ENCODE measurements at places on chromosomes 16 and 17. TPM values are rescaled to one million over a fixed set of nuclear protein-coding genes. Genes with fewer than 3 reads are reported as not detected.

NGFR gene
- 0.70 TPM for total RNA-seq

IGFALS gene
- not detected for total RNA-seq

GRCh38 chr17:41417127-41417526, 7.3 kb downstream of the KRT37 start:
- no peak overlapping the region for H3K4me3 ChIP-seq
- no peaks in the 10 kb centered on the region for H3K4me1 ChIP-seq
- H3K27ac ChIP-seq, result no peak overlapping the region
- no peak for DNase-seq

GRCh38 chr16:49600976-49601375, 227.4 kb downstream of the C16orf78 start:
- no peaks in the 10 kb centered on the region for H3K27me3 ChIP-seq
- DNase-seq, result no peak
- H3K36me3 ChIP-seq, result no peaks in the 10 kb centered on the region
- no peak overlapping the region for H3K4me3 ChIP-seq

DNA sequence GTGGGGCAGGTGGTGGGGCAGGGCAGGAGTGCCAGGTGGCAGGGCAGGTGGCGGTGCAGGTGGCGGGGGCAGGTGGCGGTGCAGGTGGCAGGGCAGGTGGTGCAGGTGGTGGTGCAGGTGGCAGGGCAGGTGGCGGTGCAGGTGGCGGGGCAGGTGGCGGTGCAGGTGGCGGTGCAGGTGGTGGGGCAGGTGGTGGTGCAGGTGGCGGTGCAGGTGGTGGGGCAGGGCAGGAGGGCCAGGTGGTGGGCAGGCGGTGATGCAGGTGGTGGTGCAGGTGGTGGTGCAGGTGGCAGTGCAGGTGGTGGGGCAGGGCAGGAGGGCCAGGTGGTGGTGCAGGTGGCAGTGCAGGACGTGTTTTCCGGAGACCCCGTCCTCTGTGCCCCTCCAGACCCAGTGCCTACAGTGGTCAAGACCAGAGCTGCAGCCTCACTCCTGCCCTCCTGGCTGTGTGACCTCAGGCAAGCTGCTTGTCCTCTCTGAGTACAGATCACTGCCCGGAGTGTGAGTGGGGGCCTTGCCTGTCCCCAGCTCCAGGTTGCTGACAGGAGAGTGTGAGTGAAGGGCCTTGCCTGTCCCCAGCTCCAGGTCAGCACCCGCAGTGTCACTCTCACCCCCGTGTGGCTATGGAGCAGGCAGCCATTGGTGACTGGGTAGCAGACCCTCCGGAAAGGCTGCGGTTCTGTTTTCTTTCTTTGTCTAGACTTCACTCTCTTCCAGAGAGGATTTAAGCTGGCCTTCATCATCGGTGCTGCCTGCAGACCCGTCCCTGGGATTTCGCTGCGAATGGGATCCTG, 16.1 kb upstream of the NPTX1 start:
- H3K27ac ChIP-seq, result no peak overlapping the region
- no peaks in the 10 kb centered on the region for H3K27me3 ChIP-seq
- no peak overlapping the region for H3K4me3 ChIP-seq

DNA sequence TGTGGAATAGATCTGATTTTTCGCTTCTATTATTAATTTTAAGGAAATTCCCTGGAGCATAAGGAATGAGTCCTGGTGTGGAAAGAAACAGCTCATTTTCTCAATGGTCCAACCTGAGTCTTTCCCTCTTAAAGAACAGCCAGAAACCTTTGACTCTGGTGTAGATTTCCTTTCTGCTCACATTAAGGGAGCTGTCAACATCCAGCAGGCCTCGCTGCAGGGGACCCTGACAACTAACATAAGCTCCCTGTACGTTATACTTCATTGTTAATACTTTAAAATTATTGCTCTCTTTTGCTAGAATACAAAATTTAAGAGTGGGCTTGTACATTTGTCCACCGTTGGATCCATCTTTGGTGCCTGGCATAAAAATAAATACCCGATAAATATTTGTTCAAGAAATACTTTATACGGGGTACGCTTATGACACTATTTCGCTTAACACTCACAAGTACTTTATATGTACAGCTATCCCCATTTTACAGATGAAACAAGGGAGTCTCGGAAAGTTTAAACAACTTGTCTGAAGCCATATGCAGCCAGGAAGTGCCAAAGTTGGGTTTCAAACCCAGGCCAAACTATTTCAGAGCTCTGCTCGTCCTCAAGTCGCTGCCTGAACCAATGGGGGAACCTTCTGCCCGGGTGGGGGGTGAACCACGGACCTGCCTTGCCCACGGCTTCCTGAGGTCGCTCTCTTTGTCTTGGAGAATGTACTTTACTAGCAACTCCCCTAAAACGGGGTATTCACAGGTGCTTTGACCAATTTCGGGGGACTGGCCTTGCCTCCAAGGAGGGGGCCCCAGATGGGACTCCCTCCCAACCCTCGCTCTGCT, 611 bp downstream of the SMARCE1 start:
- H3K4me3 ChIP-seq, result peak overlapping the region; percentile 81
- no peaks in the 10 kb centered on the region for H3K4me1 ChIP-seq
- H3K27ac ChIP-seq, result peak overlapping the region; percentile 94
- no peaks in the 10 kb centered on the region for H3K36me3 ChIP-seq
- no peaks in the 10 kb centered on the region for H3K27me3 ChIP-seq

C16orf46 gene
- total RNA-seq, result 3.2 TPM

GRCh38 chr16:4900036-4900435, 36.9 kb downstream of the PPL start:
- H3K27me3 ChIP-seq, result no peaks in the 10 kb centered on the region
- H3K4me1 ChIP-seq, result no peaks in the 10 kb centered on the region
- H3K36me3 ChIP-seq, result no peaks in the 10 kb centered on the region

ZDHHC1 gene
- 5.9 TPM for total RNA-seq

DNA sequence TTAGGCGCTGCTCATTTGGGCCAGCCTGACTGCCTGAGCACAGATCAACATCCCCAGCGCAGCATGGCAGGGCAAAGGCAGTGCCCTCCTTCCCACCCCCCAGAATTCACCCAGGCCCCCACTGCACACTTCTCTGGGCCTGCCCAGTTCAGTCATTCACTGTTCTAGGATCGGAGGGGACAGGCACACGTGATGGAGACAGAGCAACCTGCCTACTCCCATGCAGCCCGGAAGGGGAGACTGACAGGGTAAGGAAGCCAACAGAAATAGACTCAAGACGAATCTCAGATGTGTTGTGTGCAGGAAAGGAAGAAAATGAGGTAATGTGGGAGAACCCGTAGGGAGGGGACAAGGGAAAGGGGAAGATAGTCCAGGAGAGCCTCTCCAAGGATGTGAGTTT, 59.2 kb upstream of the LYRM9 start:
- no peak overlapping the region for H3K4me3 ChIP-seq
- H3K36me3 ChIP-seq, result no peaks in the 10 kb centered on the region
- no peaks in the 10 kb centered on the region for H3K4me1 ChIP-seq
- no peaks in the 10 kb centered on the region for H3K27me3 ChIP-seq
- DNase-seq, result no peak
- H3K27ac ChIP-seq, result no peak overlapping the region

ROGDI gene
- 35.6 TPM for total RNA-seq

KCNH4 gene
- total RNA-seq, result 0.47 TPM

- H3K27me3 ChIP-seq, result peaks cover 42% of the 10 kb centered on the region
- DNase-seq, result peak; percentile 99
- peaks cover 3% of the 10 kb centered on the region for H3K4me1 ChIP-seq
- H3K4me3 ChIP-seq, result peak within 1 kb of the TSS; percentile 64
These were observed at the start of gene HS3ST3B1 for GRCh38 chr17:14300575-14301278. Gene HS3ST3B1, plus strand, starts transcription at chr17:14301081. Its CDS starts 438 bp downstream, at chr17:14301519.

GRCh38 chr16:7303052-7303610, 29.5 kb upstream of the RBFOX1 start:
- no peak overlapping the region for H3K4me3 ChIP-seq
- no peak for DNase-seq
- no peaks in the 10 kb centered on the region for H3K36me3 ChIP-seq
- H3K27ac ChIP-seq, result no peak overlapping the region

DNA sequence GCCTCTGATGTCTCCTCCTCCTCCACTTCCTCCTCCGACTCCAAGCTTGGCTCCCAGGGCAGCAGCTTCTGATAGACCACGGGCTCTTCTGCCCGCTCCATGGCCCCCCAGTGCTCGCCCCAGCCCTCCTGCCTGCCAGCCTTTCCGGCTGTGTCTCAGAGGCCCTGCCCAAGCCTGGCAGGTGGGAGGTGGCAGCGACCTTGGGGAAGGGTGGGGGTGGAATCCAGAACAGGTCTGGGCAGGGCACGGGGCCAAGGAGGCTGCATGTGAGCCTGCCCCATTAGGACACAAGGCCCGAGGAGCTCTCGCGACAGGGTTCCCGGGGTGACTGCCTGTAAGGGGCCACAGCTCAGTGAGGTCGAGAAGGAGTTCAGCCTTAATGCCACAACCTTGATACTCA, at the start of gene GGT6:
TSS of gene GGT6 (minus strand) at position 157 of the 400 bp plus-strand sequence. CDS start at position 101, 56 bp downstream.
- peak within 1 kb of the TSS; percentile 45 for H3K4me3 ChIP-seq
- H3K36me3 ChIP-seq, result no peaks in the 10 kb centered on the region
- no peaks in the 10 kb centered on the region for H3K27me3 ChIP-seq
- H3K27ac ChIP-seq, result no peak within 1 kb of the TSS

DNA sequence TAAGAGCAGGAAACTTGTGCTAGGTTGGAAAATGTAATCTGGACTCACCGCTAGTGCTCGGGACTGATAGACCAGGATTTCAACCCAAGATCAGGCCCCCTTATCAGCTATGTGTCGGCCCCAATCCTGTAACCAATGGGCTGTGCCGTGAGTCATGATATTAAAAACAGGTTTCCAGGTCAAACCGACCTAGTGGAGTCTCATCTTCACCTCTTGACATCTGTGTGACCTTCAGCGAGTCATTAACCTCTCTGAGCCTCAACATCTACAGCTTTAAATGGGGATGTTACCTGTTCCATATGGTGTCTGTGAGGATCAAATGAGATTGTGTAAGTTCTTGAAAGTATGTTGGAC, 512 bp downstream of the PMM2 start:
- peaks cover 14% of the 10 kb centered on the region for H3K36me3 ChIP-seq
- H3K4me1 ChIP-seq, result peaks cover 37% of the 10 kb centered on the region
- H3K4me3 ChIP-seq, result peak overlapping the region; percentile 88
- DNase-seq, result no peak
- H3K27me3 ChIP-seq, result no peaks in the 10 kb centered on the region
- H3K27ac ChIP-seq, result peak overlapping the region; percentile 78

NPLOC4 gene
- total RNA-seq, result 77.2 TPM

DNA sequence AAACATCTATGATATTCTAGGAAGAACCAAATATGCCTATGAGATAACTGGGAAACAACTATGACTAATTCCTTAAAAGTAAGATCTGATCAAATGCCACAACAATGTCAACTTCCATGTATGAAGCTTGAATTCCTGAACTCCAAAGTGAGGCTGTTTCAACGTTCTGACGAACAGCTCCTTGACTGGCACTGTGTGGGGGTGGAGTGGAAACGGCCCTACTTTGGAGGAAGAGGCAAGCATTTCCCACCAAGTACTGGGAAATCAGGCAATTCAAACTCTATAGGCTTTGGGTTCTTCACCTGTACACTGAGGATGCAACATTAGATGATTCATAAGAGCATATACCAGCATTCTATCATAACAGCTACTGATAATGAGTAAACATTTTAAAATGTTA, 187.2 kb downstream of the CDK5R1 start:
- no peak overlapping the region for H3K4me3 ChIP-seq
- no peaks in the 10 kb centered on the region for H3K36me3 ChIP-seq
- H3K4me1 ChIP-seq, result no peaks in the 10 kb centered on the region
- no peak overlapping the region for H3K27ac ChIP-seq

SLC13A2 gene
- total RNA-seq, result 11.6 TPM

FGF11 gene
- not detected for total RNA-seq

DNA sequence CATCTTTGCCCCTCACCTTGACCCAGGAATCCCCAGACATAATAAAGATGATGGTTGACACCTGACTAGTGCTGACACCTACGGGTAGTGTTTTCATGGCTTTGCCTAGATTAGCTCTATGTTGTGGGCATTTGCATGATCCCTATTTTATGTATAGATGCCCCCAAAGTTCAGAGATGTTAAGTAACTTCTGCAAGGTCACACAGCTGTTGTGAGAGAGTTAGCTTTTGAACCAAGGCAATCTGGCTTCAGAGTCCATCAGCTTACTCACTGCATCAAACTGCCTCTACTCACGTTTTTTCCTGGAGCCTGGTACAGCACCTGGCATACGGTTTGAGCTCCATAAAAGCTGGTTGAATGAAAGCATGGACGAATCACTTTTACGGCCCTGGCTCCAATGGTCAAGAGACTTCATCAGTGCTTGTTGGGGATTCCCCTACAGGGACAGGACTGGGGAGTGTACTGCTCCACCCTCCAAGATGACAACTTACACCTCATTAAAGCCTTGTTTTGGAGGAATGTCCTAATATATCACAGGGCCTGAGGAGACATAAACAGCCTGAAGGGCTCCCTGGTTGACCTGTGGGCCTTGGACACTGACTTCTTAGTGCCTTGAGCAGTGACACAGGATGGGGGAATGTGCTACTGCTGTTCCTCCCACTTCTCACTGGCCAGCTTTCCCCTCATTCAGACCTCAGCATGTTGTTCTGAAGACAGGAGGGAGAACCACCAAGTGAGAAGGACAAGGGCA, 193.2 kb upstream of the ASIC2 start:
- H3K27me3 ChIP-seq, result no peaks in the 10 kb centered on the region
- H3K27ac ChIP-seq, result no peak overlapping the region
- H3K4me1 ChIP-seq, result no peaks in the 10 kb centered on the region
- no peak for DNase-seq

- peaks cover 73% of the 10 kb centered on the region for H3K4me1 ChIP-seq
- H3K4me3 ChIP-seq, result peak overlapping the region; percentile 67
- H3K27ac ChIP-seq, result peak overlapping the region; percentile 77
- no peaks in the 10 kb centered on the region for H3K27me3 ChIP-seq
- peak; percentile 91 for DNase-seq
These were observed 310.6 kb downstream of the SEC14L1 start for GRCh38 chr17:77451245-77451893.

DNA sequence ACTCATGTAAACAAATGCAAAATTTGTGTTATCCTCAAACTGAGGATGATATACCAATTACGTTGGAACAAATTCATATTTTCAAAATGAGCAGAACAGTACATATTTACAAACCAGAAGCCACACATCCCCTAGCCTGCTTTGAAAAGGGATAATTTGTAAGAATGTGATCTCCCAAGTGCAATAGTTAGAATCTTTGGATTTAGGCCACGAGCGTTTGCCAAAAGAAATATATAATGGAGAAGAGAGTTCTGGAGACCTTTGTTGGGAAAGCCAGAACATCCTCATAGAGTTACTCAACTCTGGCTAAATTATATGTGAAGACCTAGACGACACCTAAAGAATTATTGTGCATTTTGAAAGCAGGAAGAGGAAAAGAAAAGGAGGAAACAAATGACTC, 449.3 kb downstream of the KCNJ2 start:
- H3K4me3 ChIP-seq, result no peak overlapping the region
- no peaks in the 10 kb centered on the region for H3K27me3 ChIP-seq
- H3K27ac ChIP-seq, result no peak overlapping the region
- no peak for DNase-seq

- no peak for DNase-seq
- H3K27ac ChIP-seq, result no peak overlapping the region
- H3K27me3 ChIP-seq, result no peaks in the 10 kb centered on the region
- H3K4me3 ChIP-seq, result no peak overlapping the region
These were observed 17.0 kb downstream of the DUSP14 start for GRCh38 chr17:37506678-37507077.

PPP1R1B gene
- 161 TPM for total RNA-seq
